ENCODE measurements at places on chromosomes 3 and 15.

GRCh38 chr3:45194791-45195190 is 31.3 kb downstream of the TMEM158 start:
- DNase-seq: no peak

DNA sequence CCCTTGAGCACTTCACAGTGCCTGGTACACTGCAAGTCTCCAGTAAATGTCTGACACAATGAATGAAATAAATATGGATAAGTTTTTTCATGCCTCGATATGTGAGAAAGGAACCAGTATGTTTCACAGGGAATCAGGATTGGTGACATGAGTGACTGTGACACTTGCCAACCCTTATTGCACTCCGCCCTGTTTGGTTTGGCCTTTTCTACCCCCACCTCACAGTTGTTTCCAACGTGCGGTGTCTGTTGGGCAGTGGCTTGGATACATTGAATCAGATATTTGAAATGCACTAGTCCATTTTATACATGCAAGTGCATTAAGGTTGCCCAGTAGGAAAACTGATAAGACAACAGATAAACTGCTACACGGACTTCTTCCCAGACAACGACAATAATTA is 2.0 kb downstream of the NPHP3 start:
- no peak for DNase-seq

- DNase-seq: no peak
These were observed at the start of gene MOBP for GRCh38 chr3:39467394-39468107. TSS of gene MOBP (plus strand) at chr3:39467680. CDS start at chr3:39502070, 34,390 bp downstream.

DNA sequence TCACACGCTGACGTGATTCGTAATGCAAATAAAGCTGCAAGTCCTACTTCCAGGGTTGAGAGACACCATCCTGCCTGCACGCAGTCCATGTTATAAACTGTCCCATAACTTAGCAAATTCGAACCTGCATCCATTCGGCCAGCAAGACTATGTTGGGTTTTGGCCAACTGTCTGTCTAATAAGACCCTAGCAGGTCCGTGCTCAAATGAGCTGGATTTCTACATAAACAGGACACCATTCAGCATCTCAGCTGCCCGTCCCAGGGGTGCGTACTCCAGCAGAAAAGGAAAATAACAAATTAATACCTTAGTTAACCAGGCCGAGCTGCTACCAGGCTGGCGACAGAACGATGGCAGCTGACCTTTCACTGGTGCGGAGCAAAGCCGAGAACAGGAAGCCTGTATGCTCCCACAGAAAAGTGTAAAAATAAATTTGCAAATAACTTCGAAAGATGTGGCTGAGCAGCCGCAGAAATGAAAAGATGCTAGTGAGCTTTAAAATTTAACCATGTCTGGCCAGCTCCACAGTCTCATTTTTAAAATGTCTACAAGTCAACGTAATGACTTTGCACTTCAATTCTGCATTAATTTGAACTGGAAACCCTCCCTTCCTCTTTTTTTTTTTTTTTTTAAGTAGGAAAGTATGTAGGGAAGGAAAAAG is 97.1 kb upstream of the SNRPA1 start:
- no peak for DNase-seq

- DNase-seq: no peak
These were observed 1.2 kb upstream of the CSPG5 start for GRCh38 chr3:47579875-47580274.

DNA sequence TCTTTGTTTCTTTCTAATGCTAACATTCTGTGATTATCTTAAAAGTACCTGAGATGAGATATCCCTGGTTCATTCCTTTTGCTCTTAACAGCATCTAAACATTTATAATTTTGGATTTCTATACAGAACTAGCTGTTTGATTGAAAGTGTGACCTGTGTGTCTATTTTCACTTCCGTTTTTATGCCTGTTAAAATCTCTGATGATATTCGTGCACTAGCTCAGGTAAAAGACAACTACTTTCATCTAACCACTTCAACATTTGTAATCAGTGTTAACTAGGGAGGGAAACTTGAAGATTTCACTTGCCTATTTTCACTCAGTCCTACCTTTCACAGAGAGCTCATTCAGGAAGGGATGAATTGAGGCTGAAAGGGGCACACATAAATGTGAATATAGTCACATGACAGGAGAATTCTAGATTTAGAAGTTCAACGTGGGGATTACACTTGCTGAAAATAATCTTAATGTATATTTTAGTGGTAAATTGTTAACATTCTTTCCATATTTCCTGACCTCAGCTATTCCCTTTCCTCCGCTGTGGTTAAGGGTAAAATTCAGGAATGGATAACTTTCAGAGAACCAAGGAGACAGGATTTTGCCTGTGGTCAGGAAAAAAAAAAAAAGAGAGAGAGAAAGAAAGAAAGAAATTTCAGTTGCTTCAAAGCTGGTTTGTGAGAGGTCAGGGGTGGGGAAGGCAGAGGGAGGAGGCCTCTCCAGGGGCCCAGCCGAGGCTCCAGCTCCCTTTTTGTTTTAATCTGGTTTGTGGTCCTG is 159.8 kb upstream of the TSC22D2 start:
- DNase-seq: no peak

- no peak for DNase-seq
These were observed 35.1 kb upstream of the P3H2 start for GRCh38 chr3:190155752-190156151.

GRCh38 chr3:43753741-43754715 is 63.3 kb downstream of the ABHD5 start:
- no peak for DNase-seq

- no peak for DNase-seq
These were observed 6.8 kb upstream of the CHST14 start for GRCh38 chr15:40463886-40464545.

DNA sequence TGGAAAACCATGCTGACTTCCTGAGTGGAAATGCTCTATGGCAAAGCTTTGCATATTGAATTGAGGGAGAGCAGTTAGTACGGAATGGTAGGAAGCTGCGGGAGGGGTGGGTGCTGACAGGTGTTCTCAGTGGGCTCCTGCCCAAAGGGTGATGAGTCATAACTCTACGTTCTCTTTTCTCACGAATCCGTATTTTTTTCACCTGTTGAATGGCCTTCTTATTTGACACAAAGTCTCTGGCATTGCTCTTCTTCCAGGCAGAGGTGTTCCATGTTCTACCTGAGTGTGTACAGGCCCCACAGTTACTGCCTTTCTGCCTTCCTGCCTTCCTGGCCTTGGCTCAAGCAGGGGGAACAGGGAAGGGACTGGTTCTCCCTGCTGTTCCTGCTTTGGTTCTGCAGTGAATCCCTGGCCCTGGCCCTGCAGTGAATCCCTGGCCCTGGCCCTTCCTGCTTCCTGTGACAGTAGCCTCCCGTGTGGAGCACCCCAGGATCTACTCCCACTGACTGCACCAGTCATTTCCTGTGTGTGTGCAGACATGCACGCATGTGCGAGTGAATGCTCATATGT is 31.9 kb downstream of the TRAK1 start:
- no peak for DNase-seq

DNA sequence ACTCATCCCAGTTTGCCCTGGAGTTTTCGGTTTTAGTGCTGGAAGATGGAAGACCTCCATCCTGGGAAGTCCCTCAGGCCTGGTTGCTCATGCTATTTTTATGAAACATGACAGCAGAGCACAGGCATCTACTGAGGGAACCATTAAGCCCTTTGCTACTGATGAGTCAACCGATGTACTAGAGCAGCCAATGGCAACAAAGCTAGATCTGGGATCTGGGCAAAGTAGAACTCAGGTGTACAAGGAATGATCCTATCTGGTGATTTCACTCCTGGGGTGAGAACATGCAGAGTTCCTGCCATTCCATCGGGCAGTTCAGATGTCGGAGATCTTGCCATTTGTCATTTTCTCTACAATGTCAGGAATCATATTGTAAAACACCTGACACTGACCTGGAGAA is 166.2 kb upstream of the NSMCE3 start:
- DNase-seq: no peak

DNA sequence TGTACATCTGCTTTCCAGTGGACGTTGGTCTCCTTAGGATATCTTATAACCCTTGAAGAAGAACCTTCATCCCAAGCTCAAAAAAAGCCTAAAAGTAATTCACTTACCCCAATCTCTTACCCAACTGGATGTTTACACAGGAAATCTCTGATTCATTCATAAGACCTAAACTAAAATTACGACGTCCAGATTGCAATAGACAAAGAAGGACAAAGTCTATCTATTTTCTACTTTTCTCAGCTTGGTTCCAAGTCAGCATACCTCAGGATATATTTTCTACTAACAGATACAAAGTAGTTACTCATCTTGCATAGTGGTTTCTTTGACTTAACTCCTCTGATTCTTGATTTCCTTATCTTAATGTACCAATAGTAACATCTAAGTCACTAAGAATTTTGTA is 669.9 kb downstream of the OTOL1 start:
- no peak for DNase-seq

DNA sequence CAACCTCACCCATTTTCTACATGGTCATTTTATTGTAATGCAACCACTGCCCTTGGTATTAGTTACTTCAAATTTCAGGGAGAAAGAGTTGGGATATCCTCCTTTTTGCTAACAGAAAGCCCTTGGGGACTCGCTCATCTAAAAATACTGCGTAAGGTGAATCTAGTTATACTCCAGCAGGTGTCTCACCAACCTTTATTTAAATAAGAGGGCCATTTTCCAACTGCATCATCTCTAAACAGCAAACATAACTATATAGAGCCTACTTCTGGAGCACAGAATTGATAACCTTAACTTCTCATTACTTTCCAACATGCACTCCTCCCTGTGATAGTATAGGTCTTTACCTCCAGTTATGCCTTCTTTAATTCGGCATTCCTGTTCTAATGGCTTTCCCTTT is 77.5 kb downstream of the TBL1XR1 start:
- no peak for DNase-seq

DNA sequence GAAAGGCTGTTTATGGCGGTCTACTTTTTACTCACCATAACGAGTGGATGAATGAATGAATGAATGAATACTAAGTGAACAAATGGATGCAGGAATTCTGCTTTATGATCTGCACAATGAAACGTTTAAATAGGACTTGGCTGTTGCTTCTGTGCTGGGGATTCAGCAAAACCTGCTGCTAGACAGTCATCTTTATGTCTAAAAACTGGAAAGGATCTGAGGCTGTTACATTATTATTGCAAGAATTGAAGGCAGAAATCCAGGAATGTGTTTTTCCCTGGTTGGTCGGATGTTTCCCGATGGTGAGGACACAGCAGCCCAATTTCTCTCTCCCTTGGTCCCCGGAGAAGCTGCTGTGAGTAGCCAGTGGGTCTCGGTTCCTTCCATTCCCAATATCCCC is 94.2 kb downstream of the GABRG3 start:
- DNase-seq: no peak

DNA sequence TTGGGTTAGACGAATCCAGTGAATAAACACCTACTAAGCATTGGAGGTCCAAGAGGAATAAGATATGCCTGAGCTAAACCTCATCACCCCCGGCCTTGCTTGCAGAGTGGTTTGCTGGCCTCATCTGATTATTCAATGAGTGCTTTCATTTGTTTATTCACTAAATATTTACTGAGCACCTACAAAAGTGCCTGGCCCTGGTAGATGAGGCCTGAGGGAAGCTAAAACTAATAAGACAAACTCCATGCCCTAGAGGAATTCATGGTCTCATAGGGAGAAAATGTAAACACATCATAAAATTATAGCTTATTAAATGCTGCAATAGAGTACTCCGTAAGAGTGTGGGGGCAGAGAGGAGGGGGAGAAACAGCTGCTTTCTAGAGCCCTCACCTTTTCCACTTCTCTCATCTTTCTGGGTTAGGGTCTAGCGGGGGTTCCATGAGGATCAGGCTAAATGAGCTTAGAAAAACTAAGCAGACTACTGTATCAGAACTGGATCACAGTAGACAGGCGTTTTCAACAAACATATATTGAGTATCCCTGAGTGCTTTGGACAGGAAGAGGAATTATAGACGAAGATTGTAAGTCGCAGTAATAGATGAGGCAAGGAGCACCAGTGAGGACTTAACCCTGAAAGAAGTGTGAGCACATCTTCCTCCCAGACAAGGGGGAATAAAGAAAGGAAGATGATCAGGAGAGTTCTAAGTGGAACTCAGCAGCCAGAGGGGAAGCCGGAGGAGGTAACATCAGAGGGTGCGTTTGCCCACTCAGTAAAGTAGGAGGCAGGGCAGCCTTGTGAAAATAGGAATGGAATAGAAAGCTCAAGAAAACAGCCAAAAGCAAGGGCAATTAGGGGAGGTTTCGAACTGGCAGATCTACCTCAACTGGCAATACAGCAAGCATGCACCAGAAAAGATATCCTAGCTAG is 31.5 kb upstream of the LAMP3 start:
- no peak for DNase-seq

- DNase-seq: no peak
These were observed 10.4 kb upstream of the FBXL22 start for GRCh38 chr15:63586790-63587189.

- DNase-seq: no peak
These were observed 130.6 kb upstream of the STT3B start for GRCh38 chr3:31402117-31402516.

DNA sequence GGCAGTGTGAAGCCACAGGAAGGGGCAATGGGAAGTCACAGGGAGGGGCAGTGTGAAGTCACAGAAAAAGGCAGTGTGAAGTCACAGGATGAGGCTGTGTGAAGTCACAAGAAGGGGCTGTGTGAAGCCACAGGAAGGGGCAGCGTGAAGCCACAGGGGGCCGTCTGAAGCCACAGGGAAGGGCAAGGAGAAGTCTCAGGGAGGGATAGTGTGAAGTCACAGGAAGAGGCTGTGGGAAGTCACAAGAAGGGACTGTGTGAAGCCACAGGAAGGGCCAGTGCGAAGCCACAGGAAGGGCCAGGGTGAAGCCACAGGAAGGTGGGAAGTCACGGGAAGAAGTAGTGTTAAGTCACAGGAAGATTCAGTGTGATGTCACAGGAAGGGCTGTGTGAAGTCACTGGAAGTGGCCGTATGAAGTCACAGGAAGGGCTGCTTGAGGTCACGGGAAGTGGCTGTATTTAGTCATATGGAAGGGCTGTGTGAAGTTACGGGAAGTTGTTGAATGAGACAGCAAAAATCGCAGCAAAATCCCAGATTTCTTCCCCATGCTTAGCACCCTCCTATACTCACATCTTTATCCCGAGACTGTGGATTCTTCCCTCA is 38.6 kb downstream of the GASK1A start:
- DNase-seq: no peak

GRCh38 chr3:124928333-124929202 is 6.0 kb downstream of the MUC13 start:
- DNase-seq: peak; percentile 35

DNA sequence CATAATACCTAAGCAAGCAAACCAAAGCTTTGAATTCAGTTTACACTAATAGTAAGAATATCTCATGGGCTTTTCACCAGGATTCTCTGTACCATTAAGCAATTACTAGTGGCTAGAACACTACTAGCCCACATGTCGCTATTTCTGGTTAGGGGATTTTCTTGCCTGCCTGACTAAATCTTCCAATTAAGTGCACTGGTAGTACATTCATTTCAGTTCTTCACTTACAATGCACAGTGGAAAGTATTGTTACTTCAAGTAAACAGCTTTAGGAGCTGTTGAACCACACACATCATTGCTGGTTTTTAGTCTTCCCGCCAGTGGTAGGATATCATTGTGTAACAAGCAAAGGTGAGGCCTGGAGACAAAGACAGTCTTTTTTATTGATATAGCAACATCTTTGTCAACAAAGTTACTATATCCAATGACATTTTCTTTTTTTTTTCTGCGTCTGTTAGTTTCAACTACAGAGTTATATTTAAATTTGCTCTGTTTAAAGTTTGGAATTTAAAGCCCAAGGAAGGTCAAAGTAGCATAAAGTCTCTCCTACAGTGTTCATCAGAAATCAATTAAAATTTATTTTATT is 826.8 kb upstream of the NR2F2 start:
- DNase-seq: no peak

All from stimulated activated CD4-positive, alpha-beta T cell treated with anti-CD3 and anti-CD28 coated beads, Interleukin-1b, Interleukin-23, amount 100 ng/mL, for 1 hour (primary cell).